ENCODE measurements at places on chromosomes 12 and 14. TPM values are rescaled to one million over a fixed set of nuclear protein-coding genes. Genes with fewer than 3 reads are reported as not detected.

- DNase-seq = no peak
These were observed 648 bp downstream of the SNX6 start for GRCh38 chr14:34629344-34629656.

NKX2-1 gene
- not detected for total RNA-seq

PAX9 gene
- 0.99 TPM for total RNA-seq

DNA sequence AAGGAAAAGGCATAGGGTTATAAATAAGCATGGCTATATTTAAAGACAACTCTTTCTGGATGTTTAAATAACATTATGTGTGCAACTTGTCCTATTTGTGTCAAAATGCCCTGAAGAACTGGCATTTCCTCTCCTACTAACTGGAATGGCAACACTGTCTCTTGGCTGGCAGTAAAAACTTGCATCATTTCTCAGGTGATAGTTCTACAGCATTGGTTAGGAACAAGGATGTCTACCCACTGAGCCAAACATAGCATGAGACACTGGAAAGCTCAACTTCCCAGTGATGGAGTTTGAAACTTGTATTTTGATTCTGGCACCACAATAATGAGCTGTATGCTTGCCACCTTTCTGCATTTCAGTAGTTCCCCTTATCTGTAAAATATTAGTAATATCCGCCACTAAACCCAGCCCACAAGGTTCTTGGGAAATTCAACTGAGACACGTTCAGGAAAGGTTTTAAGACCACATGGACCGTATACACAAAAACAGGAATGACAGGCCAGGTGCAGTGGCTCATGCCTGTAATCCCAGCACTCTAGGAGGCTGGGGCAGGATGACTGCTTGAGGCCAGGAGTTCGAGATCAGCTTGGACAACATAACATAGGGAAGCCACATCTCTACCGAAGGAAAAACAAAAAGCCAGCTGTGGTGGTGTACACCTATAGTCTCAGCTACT, 5.1 kb downstream of the SLC38A2 start:
- no peak for DNase-seq

FAM90A1 gene
- total RNA-seq = 0.43 TPM

AKAP6 gene
- total RNA-seq = not detected

SCNN1A gene
- total RNA-seq = 0.66 TPM

DNA sequence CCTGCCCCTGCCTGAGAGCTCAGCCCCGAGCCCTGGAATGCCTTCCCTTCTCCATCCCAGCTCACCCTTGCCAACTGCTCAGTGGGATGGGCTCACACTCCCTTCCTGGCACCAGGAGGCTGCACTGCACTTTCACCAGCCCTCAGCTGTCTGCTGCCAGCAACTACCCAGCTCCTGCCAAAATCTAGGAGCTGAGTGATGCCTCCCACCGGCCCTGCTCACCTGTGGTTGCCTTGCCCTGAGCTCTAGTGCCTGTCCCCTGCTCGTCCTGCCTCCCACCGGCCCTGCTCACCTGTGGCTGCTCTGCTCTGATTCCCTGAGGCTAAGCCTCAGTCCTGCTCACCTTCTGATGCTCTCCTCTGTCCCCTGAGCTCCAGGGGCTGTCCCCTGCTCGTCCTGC, 119.8 kb downstream of the TMEM121 start:
- DNase-seq = peak; percentile 10

CMA1 gene
- not detected for total RNA-seq

DNA sequence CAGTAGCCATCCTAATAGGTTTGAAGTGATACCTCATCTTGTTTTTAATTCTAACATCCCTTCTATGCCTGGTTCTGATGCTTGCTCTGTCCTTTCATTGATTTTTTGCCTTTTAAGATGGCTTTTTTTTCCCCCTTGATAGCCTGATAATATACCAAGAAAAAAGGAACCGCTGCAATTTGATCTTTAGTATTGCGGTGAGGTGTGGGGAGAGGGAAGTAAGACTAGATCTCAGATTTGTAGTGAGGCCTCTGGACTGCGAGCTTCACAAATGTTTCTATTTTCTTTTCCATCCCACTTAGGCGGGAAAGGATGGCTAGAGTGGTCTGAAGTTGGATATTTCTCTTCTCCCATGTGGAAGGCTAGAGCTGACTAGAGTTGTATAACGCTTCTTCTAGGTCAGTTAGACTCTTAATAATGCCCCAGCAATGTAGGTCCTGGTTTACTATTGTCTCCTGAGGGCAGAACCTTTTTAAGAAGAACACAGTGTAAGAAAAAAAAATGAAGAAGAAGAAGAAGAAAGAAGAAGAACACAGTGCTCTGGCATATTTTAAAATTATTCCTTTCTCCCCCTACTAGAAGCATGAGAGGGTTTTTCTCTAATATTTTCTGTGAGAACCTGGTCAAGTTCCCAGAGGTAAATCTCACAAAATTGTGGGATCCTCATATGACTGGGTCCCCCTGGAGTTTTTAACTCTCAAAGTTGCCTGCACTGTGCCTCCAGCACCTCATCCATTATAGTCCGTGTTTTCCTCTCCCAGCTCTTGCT, 11.9 kb upstream of the KLRB1 start:
- no peak for DNase-seq

DNA sequence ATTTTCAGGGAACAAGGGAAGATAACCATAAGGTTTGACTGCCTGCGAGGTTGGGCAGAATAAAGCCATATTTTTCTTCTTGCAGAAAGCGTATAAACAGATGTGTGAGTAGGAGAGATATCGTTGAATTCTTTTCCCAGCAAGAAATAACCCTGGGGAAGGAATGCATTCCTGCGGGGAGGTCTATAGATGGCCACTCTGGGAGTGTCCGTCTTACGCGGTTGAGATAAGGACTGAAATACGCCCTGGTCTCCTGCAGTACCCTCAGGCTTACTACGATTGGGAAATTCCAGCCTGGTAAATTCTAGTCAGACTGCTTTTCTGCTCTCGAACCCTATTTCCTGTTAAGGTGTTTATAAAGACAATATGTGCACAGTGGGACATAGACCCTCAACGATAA, 225.0 kb downstream of the LRIG3 start:
- no peak for DNase-seq

DAO gene
- total RNA-seq = not detected

DNA sequence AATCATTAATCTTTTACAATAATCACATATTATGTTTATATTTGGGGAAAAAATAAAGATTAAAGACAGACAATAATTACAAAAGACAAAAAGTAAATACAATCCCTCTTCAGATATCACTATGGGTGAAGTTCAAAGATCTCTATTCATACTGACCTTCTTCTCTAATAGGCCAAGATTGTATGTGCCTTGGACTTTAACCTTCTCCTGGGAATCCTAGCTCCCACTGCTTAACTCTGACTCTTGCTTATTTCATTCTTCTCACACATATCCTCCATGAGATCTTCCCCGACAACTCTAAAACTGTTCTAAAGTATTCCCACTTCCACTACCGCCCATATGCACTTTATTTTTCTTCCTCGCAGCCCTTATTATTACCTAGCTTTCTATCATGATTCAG, 83.8 kb downstream of the EEA1 start:
- no peak for DNase-seq

DNA sequence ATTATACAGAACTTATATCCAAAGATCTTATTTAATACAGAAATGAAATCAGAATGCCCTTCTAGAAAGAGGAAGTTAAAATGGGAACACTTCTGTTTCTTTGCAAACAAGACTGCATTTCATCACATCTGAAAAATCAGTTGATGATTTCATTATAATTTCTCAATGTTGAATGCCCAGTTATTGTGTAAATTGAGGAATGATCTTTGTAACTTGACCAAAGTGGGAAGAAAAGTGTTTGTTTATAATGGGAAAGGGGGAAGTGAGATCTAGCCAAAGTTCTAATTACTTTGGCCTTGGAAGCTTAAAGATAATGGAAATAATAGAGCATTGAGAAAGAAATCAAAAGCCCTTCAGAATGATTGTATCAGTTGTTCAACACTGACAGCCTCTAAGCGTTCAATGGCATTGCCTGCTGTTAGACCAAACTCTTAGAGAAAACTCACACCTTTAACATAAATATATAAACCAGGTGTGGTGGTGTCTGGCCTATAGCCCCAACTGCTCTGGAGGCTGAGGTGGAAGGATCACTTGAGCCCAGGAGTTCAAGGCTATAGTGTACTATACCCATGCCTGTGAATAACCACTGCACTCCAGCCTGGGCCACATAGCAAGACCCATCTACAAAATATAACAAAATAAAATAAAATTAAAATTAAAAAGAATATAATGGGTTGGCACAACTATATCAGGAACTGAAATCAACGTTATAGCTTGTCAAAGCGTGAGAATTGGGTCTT, 9.9 kb upstream of the LYZ start:
- no peak for DNase-seq

GRCh38 chr12:93653079-93653478, 24.1 kb upstream of the CRADD start:
- DNase-seq = no peak

- DNase-seq = peak; percentile 38
These were observed 21.5 kb upstream of the GNS start for GRCh38 chr12:64780531-64781279.

- no peak for DNase-seq
These were observed 2.1 kb downstream of the TMEM30B start for GRCh38 chr14:61279082-61279481.

DNA sequence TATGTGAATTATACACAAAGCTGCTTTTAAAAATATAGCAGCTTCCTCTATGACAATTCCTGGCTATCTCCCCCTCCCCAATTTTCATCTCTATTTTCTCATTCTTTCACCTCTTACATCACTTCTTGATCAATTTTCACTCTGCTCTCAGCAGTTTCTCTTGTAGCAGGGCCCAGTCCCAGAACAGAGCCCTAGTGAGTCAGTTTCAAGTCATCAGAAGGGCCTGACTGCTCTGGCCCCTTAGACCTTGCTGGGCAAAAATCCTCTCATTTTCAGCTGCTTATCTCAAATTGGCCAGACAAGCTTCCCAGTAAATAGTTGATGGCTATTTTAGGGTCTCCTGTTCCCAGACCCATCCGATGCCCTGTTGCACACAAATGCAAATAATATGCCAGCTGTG, 101.4 kb downstream of the TTC7B start:
- no peak for DNase-seq

AHNAK2 gene
- 31.3 TPM for total RNA-seq

RHNO1 gene
- 52.8 TPM for total RNA-seq

GRCh38 chr12:31482816-31483215, 108.1 kb downstream of the DENND5B start:
- DNase-seq = peak; percentile 4

DNA sequence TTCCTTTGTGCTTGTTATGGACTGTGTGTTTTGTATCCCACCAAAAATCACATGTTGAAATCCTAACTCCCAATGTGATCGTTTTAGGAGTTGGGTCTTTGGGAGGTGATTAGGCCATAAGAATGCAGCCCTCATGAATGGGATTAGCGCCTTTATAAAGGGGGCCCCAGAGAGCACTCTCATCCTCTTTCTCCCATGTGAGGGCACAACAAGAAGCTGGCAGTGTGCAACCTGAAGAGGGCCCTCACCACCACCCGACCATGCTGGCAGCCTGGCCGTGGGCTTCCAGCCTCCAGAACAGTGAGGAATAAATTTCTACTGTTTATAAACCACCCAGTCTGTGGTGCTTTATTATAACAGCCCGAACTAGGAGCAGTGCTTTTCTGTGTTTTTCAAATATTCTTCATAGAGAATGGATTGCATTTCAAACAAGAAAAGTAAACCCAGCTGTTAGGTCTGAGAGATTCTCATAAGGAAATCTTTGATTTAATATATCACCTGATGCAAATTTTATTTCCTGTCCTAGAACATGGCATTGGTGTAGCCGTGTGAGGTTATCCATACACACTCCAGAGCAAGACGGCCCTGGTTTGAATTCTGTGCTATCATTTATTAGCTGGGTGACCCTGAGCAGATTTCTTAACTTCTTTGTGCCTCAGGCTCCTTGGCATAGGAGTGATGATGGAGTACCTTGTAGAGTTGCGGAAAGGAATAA, 27.8 kb downstream of the HSPB8 start:
- no peak for DNase-seq

- no peak for DNase-seq
These were observed 195.6 kb upstream of the FLRT2 start for GRCh38 chr14:85334316-85334715.

SDS gene
- total RNA-seq = not detected

DNA sequence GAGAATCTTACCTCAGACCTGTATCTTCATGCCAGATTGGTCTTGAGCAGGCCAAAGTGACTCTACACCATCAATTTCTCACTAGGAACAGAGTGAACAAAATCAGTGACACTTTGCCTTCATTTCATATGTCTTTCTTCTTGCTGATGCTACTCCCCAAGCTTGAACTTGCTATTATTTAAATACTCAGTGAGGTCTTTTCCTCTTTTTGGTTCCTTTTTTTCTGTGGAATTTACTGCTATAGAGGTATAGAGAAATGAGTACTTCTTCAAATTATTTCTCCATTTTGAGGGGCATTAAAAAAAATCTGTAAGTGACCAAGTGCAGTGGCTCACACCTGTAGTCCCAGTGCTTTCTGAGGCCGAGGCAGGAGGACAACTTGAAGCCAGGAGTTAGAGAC, at the start of gene GPR33:
Gene GPR33, minus strand, starts transcription at position 154 of the 400 bp plus-strand sequence. CDS start 4,074 bp downstream, outside the sequence.
- no peak for DNase-seq

- DNase-seq = peak; percentile 26
These were observed 141.5 kb downstream of the KIF21A start for GRCh38 chr12:39301422-39301821.

GRCh38 chr12:119391673-119392072, 57.1 kb downstream of the CCDC60 start:
- no peak for DNase-seq

DNA sequence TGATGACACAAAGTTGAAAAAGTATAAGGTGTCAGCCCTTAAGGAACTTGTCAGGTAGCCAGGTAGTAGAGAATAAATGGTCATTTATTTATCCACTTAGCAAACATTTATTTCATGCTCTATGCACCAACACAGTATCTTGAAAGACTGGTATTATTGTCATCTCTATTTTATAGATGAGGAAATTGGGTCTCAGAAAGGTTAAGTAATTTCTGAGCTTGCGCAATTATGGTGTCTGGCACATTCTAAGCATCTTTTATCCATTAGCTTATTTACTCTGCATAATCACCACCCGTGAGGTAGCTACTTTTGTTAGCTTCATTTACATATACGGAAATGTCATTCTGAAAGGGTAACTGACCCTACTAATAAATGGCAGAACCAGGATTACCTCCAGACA, 2.5 kb upstream of the UTP20 start:
- no peak for DNase-seq

- DNase-seq = peak; percentile 77
These were observed 64.9 kb upstream of the PCED1B start for GRCh38 chr12:47014474-47014873.

- no peak for DNase-seq
These were observed 961.9 kb upstream of the TMEM132C start for GRCh38 chr12:127304751-127305725.
